B cell (primary cell): ENCODE measurements at places on chromosomes 3 and 15. TPM values are rescaled to one million over a fixed set of nuclear protein-coding genes. Genes with fewer than 3 reads are reported as not detected.

GRCh38 chr15:42014406-42014805 lies 6.4 kb downstream of the PLA2G4E start:
- DNase-seq: no peak

The AP3B2 gene
- 0.15 and 0.61 TPM in 2 replicates for total RNA-seq

The TMEM212 gene
- not detected in 2 replicates for total RNA-seq

GRCh38 chr3:11601446-11602238 lies 42.1 kb downstream of the VGLL4 start:
- DNase-seq: peak; percentile 81

GRCh38 chr3:13850161-13850945 lies 29.5 kb downstream of the WNT7A start:
- no peak for DNase-seq

- DNase-seq: no peak
Observed at GRCh38 chr3:72220946-72221345, 436.0 kb upstream of the PROK2 start.

- DNase-seq: no peak
Observed at GRCh38 chr15:28912422-28912821, 26.6 kb downstream of the APBA2 start.

DNA sequence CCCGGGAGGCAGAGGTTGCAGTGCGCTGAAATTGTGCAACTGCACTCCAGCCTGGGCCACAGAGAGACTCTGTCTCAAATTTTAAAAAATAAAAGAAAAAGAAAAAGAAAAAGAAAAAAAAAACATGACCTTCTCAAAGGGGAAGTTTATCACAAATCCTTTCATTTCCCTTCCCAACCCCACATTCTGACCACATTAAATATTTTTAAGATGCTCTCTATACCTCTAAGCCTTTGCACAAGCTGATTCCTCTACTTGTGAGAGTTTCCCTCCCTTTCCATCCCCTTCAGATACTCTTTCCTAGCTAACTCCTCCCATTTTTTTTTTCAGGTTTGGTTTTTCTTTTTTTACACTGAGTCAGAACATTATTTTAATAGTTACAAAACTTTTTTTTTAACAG lies 4.0 kb downstream of the HIGD1A start:
- no peak for DNase-seq

The EFCAB12 gene
- total RNA-seq: 6.2 and 6.5 TPM in 2 replicates

GRCh38 chr15:40584191-40584590 lies 9.9 kb upstream of the KNL1 start:
- DNase-seq: no peak

DNA sequence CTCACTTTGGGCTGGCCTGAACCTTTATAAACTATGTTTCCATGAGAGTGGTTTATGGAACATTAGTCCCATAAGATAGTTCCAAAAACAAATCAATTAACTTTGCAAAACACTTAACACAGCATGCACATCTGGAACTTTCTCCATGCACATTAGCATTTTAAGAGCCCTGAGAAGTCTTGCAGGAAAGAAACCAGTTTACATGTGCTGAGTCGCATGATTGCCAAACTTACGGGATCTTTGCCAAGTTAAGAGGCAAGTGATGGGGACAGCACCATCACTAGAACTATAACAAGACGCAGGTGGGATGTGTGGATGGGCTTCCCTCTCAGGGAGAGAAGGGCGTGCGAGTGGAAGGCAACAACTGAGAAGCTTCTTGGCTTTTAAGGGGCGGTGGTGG lies 20.7 kb downstream of the ADAMTS9 start:
- no peak for DNase-seq

- no peak for DNase-seq
Observed at GRCh38 chr15:80888846-80889245, 100.8 kb downstream of the MESD start.

- no peak for DNase-seq
Observed at GRCh38 chr15:99958426-99959097, 225.3 kb upstream of the LYSMD4 start.

The SLCO3A1 gene
- total RNA-seq: 0.99 and 1.00 TPM in 2 replicates

DNA sequence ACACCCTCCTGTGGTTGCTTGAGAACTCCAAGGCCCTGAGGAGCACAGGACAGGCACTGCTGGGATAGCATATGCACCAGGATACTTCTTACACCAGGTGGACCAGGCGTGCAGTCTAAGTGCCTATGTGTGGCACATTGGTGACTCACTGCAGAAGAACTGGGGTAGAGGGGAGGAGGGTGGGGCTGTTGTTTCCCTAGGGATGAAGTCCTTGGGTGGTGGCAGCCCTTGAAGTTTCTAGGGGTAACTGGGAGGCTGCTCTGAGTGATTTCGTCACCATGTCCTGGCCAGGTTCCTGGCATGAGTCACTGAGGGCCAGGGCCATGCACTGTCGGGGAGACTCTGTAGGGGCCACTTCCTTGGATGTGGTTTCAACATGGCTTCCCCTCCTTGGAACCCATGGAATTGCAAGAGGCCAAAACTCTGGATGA lies 15.9 kb downstream of the MYZAP start:
- DNase-seq: no peak

DNA sequence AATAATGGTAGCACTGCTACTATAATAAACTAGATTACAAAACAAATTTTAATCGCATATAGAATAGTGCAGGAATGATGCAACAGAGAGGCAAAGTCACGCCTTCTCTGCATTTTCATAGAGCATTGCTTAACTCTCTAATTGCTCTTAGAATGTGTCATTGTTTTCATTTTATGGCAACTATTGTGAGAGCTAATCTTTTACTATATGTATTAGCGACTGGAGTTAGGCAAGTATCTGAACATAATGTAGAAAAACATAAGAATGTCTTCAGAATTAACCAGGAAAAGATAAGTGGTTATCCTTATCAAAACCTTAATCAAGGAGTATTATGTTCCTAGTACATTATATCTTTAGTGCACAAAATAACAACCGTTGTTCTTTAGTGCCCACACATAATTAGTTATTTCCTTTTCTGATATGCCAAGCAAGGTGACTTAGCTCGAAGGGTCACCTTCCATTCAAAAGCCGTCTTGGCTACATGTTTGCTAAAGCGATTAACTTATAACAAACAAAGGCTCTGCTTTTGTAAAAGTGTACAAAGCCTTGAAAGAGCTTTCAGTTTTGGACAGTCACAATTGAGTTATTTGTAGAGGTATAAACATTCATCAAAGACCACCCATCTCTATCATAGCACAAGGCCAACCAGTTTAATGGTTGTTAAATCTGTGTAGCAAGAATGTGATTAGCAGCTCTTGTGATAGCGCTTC lies 1328.9 kb downstream of the ROBO2 start:
- no peak for DNase-seq

The GP9 gene
- not detected in 2 replicates for total RNA-seq

GRCh38 chr3:123961508-123961856 lies 453 bp upstream of the CCDC14 start:
- no peak for DNase-seq

- DNase-seq: no peak
Observed at GRCh38 chr3:110562621-110563020, 509.0 kb upstream of the NECTIN3 start.

DNA sequence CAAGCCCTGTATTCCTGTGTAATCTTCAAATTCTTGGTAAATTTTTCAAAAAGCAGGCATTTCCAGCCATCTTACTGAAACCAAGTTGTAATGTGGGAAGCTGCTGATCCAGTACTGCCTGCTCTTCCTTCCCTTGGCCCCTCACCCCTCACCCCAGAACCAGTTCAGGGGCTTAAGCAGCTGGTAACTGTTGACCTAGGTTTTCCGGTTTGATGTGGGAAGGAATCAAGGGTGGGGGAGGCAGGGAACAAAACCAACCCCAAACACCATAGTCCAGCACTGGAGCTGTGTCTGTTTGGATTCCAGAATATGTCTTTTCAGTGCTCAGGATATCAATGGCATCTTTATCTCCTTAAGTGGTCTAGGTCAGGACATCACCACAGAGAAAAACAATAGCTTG lies 26.7 kb downstream of the SNX1 start:
- DNase-seq: no peak

The CYP8B1 gene
- not detected in 2 replicates for total RNA-seq

DNA sequence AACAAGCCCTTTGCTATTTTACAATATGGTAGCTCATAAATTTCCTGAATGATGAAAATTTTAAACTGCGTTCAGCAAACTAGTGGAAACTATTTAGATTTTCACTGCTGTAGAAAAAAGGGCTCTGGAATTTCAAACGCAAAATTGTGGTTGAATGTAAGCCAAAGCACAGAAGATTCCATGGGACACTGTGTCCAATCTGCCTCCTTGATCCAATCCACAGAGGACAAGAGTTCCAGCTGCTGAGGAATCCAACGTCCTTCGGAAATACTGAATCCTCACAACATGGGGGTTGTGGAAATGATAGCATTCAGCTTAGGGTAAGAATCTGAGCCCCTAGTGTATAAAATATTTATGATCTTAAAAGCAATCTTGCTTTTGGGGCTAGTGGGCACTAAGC lies 161.0 kb downstream of the PLD1 start:
- no peak for DNase-seq

The CXCR6 gene
- not detected in 2 replicates for total RNA-seq

The FAM81A gene
- 3.8 and 3.9 TPM in 2 replicates for total RNA-seq

DNA sequence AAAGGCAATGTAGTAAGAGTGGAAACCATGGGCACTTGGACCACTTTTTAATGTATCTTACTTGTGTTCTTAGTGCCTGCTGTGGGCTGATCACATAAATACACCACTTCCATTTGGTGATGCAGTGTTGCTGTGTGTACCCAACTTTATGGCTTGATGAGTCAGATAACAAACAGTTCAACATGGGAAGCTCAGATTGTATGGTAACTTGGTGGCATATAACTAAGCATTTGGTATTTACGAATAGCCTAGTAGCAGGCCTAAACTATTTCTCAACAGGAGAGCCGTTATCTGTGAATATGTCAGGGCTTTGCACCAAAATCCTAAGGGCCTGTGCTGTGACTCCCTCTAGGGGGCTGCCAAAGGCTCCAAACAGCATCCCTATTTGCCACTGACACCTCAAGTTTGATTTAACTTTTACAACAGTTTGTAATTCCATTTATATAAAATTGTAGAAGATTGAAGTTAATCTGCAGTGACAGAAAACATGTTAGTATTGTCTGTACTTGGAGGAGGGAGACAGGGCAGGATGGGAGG lies 640.4 kb upstream of the CADM2 start:
- no peak for DNase-seq

DNA sequence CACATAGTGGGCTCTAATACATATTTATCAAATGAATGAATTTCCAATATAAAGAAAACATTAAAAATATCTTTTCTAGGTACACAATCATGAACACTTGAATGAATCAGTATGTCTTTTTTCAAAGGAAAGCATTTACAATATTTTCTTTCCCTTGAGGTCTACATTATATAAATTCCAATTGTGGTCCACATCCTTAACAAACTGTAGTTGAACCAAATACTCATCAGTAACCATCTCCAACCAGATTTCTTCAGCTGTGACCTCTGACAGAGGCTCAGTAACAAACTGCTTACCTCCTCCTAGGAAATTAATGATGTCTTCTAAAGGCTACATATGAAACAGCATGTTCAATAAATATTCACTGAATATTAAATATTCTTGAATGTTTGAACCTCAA lies 58.8 kb downstream of the CFAP20DC start:
- no peak for DNase-seq

The DGKG gene
- total RNA-seq: 10.9 and 11.6 TPM in 2 replicates

The GABRA5 gene
- total RNA-seq: not detected in 2 replicates
